Activated naive CD4-positive, alpha-beta T cell treated with anti-CD3 and anti-CD28 coated beads for 36 hours (primary cell): ENCODE measurements at places on chromosomes 5 and 9.
A peak's percentile ranks its signal among the peaks of the same experiment; 100 is the strongest.

DNA sequence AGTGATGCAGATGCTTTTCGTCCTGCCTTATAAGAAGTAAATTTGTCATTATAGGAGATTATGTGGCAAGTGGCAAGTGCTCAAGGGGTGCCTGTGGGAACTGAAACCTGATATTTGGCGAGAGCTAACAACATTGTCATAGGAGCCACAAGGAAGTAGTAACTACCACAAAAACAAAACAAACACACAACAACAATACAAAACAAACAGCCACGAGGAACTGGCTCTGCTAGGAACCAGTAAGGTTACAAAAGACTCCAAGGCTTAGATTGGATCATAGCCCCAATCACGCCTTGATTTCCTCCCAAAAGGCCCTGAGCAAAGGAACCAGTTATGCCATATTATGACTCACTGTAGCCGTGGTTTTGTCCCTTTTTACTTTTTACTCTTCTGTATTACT is 1045.2 kb downstream of the CDH12 start:
- DNase-seq: no peak

DNA sequence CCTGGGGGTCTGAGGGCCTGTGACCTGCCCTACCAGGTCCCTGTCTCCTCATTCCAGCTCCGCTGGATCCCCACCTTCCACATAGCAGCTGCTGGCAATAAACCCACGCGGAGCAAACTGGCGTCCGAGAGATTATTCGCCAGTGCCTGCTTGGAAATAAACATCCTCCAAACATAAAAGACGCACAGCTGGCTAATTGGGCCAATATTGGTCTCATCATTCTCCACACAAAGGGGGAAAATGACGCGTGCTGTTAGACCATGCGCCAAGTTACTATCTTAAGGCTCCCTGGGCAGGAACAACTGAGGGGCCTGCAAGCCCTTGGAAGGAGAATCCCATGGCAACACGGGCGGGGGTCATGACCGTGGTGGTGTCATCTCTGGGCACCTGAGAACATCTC is 73.3 kb upstream of the SARDH start:
- no peak for DNase-seq

- no peak for DNase-seq
These were observed 51.3 kb downstream of the BAAT start for GRCh38 chr9:101333490-101333889.

DNA sequence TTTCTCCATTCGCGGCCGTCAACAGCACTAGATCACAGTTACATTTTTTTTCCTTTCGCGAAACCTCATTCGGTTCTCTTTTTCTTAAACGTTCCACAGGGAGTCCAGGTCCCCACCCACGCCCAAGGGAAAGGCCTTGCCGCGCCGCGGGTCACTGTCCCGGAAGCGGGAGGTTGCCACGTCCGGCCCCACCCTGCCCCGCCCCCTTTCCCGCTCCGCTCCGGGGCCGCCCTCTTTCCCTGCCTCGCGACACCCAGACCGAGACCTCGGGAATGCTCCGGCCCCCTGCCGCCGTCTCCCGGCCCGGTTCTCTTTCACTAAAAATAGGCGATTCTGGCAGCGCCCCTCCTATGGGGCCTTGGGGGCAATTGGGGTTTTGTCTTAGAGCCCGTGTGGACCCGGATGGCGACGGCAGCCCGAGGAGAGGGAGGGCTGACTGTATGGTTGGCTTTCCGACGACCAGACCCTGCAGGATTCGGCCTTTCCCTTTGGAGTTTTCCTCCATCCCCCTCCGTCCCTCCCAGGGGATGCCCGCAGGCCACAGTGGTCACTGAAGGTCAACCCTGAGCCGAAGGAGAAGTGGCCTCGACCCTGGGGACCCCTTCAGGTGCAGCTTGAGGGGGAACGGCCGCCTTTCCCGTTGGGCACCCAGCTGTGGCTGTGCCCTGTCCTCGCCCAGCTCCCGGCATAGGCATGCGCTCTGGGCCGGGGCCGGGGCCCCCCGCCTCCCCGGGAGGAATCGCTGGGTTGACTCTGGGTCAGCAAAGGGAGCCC is 2.8 kb upstream of the RACK1 start:
- peak; percentile 89 for DNase-seq

- DNase-seq: peak; percentile 47
These were observed at the start of gene ASS1 for GRCh38 chr9:130444565-130445221. Gene ASS1 (plus strand): TSS chr9:130444961. CDS start chr9:130452229, 7,268 bp downstream.

GRCh38 chr5:87190687-87191086 is 77.0 kb upstream of the RASA1 start:
- no peak for DNase-seq

DNA sequence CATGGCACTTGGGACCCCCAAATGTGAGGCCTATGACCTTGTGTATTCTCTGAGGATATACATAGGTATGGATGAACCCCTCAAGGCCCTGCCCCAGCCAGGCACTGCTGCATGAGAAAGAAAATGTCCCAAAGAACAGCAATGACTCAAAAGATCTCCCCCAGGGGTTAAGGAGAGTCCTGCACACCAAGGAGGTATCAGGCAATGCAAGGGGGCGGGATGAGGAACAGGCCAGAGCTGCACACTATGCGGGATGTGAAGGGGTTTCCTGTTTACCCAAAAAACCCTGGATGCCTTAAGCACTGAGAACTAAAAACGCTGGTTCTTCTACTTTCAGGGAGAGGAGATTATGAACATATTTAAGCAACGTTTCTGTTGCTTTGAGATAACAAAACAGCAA is 3.4 kb downstream of the RAPGEF1 start:
- DNase-seq: peak; percentile 35

- DNase-seq: no peak
These were observed 23.4 kb downstream of the SFXN1 start for GRCh38 chr5:175501759-175502158.
